Fibroblast of the conjunctiva (primary cell): ENCODE measurements at places on chromosomes 12 and 14.
A peak's percentile ranks its signal among the peaks of the same experiment; 100 is the strongest.

DNA sequence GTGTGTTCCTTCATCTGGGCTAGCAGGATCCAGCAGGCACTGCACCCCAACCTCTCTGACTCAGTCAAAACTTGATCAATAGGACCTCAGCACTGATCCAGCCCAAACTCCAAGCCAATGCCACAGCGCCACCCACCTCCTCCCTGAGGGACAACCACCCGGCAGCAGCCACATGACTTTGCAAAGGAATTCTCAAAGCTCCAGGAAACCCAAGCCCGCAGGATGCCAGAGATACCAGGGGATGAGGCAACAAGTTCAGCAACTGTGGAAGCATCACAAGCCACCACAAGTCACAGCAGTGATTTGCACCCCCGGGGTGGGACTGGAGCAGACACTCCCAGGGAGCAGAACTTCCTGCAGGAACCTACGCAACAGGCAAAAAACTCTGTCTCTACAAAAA is 37.3 kb downstream of the ACTN1 start:
- peak; percentile 30 for DNase-seq

GRCh38 chr12:108342985-108343384 is 3.9 kb upstream of the CMKLR1 start:
- no peak for DNase-seq

- DNase-seq, result no peak
Measured at GRCh38 chr12:132724506-132725241, 14.0 kb downstream of the PGAM5 start.

- DNase-seq, result no peak
Measured at GRCh38 chr14:22929961-22930364, 787 bp upstream of the PRMT5 start.

DNA sequence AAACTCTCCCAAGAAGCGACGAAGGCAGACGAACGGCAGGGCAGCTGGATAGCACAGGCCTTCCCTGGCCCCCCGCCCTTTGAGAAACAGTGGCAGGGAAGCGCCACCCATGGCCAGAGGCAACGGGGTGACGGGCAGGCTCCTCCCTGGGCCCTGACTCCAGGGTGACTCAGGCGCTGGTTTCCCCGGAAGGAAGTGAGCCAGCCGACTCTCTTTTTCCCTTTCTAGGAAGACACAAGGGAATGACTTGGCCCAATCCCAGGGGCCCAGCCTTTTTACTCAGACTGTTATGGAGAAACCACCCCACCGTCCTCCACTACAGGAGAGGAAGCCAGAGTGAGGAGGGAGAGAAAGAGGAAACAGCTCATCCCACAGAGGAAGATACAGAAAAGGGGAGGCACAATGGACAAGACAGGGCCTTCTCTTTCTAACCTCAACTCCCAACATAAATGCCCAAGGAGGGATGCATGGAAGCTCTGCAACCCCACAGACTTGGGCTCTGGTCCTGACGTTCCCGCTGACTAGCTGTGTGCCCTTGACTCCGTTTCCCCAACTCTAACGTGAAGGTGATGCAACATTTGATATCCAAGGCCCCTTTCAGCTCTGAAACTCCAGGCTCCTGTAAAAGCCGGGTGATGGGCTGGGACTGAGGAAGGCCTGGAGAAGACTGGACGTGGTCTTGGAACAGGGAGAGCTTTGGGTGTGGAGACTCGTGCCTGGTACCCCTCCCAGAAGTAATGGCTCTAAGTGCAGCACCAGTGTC is 27.9 kb downstream of the ACTN1 start:
- peak; percentile 85 for DNase-seq

GRCh38 chr14:92625213-92625612 is 111.6 kb downstream of the RIN3 start:
- DNase-seq, result no peak

DNA sequence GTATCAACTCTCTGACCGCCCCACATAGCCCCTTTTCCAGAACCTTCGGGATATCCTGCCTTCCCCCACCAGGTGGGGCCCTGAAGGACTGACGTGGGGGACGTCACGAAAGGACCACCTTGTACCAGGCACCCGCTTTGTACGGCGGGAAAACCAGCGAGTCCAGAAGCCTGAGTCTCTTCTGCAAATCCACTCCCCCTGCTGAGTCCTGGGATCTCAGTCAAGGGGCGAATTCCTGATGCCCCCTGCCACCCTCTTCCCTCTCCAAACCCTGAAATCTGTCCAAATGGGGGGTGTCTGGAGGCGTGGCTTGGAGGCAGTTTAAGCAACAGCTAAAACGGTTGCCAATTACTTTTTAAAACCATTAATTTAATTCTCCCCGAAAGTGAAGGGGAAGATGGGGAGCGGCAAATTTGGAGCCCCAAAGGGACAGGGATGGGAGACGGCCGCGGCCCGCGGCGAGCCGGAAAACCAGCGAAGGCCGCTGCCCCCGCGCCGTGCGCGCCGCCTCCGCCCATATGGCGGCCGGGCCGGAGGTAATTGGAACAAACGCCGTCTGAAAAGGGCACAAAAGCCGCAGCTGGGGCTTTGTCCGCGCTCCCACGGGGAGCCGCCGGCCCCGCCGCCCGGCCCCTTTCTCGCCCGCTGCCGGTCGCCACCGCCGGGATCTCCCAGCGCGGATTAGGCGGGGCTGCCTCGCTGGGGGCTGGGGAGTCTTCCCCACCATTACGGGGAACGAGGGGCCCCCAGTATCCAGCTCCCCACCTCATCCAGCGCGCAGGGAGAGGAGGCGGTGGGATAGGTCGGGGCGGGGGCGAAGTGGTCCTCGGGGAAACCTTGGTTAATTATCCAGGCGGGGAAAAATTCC is 6.6 kb downstream of the LHX5 start:
- no peak for DNase-seq

- DNase-seq, result no peak
Measured at GRCh38 chr12:51335931-51336330, 10.5 kb downstream of the CELA1 start.

- DNase-seq, result no peak
Measured at GRCh38 chr12:24814379-24815113, 134.4 kb downstream of the BCAT1 start.

DNA sequence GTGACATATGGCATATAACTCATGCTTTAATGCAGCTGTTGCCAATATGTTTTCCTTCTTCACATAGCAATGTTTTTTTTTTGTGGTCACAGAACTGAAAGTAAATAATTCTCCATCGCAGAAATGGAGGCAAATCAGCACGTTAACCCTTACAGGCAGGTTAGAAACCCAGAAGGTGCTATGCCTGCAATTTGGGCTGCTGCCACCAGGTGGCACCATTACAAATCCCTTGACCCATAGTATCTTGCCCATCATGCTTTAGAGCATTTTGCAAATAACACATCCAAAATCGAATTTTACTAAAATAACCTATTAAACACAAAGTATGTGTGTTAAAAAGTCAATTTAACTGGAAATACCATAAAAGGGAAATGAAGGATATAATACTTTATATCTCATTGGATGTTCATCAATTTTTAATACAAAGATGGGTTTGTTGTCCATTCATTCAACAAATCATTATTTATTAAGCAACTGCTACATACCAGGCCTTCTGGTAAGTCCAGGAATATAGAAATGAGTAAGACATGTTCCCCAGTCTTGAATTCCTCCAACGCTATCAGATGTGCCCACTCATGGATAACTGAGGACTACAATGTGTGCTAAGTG is 340.1 kb downstream of the GLT1D1 start:
- no peak for DNase-seq

GRCh38 chr14:91255026-91255695 is 10.7 kb upstream of the GPR68 start:
- no peak for DNase-seq

GRCh38 chr14:68976160-68977067 is 2.7 kb downstream of the ACTN1 start:
- DNase-seq, result peak; percentile 22

DNA sequence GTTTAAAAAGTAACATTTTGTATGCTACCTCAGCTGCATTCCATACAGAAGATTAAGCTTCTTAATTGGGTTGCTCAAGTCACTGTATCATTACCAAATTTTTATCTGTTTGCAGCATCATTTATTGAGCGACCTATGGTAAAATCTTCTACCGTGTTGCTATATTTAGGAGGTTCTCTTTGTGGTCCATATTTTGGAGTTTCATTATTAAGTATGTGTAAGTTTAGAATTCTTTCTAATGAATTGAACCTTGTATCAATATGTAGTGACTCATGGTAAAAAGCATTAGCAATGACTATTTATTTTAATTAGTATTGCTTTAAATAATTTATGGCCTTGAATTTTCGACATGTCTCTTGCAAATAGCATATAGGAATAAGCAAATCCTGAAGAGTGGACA is 42.2 kb downstream of the CSRP2 start:
- no peak for DNase-seq

DNA sequence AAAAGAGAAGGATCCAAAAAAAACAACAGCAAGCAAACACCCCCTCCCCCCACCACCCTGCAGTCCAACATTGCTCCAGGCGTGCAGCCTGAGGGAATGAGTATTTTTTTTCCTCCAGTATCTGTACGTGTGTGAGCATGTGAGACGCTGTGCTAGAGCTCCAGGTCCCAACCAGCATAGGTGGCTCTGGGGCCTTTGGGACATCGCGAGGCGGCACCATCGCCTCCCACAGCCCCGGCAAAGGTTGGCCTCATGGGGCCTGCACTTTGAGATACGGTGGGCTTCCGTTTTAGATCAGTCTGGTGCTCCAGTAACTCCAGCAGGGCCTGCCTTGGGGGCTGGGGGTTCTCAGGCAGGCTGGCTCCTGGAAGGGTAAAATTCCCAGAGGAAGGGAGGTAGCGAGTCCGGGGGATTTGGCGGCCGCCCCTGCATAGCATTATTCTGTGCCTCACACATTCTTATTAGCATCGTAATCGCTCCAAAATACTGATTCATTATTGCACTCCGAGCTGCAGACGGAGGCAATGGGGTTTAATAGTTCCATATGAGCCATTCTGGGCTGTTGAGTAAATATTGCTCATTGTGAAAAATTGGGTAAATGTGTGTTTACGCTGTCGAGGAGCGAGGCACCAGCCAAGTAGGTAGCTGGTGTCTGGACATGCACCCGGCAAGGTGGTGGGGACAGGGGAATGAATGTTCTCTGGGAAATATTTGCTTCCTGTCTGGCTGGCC is 143.1 kb upstream of the MYL2 start:
- DNase-seq, result no peak

GRCh38 chr14:104865631-104866441 is 768 bp downstream of the CEP170B start:
- peak; percentile 32 for DNase-seq

DNA sequence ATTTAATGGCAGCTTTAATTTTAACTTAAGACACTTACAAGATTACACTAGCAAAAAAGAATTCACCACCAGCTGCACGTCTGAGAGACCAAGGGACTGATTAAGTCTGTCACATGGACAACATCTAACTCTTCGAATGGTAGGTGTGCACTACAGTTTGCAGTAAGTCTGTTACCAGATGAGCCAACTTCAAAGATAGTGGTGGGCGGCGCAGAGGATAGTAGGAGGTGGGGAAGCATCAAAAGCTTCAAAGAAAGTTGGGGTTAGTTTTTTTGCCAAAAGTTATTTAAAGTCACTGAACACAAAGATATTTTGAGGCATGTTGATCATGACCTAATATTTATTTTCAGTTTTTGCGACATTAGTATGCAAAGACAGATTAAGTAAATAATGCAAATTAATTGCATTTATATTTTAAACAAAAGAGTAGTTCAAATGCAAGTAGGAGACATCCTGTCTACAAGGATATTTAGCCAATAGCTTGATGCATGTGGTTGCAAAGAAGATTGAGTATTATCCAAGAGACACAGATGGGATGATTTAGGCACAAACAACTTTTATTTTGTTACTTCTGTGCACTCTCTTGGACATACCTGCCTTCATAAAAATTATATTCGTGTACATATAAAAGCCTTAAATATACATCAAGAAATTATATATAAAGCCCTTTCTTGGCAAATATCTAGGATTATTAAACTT is 327.7 kb downstream of the BMP4 start:
- no peak for DNase-seq

DNA sequence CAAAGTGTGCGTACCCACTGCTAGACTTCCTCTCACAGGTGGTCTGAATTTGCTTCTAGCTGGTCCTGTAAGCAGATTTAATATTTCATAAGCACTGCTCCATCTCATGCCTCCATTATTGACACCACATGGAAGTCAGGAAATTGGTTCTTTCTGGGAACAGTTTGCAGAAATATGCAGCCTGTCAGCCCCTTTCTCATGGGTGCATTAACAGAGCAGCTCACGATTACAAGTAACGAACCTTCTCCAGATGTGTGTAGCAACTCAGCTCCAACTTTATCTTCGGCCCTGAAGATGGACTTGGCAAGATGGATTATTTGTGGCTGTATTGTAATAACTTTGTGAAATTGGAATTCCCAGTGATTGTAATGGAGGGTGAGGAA is 214.5 kb upstream of the DDHD1 start:
- peak; percentile 90 for DNase-seq

GRCh38 chr12:105076098-105076497 is 8.2 kb downstream of the ALDH1L2 start:
- no peak for DNase-seq

GRCh38 chr12:32309811-32310736 is 89.3 kb upstream of the FGD4 start:
- DNase-seq, result no peak

DNA sequence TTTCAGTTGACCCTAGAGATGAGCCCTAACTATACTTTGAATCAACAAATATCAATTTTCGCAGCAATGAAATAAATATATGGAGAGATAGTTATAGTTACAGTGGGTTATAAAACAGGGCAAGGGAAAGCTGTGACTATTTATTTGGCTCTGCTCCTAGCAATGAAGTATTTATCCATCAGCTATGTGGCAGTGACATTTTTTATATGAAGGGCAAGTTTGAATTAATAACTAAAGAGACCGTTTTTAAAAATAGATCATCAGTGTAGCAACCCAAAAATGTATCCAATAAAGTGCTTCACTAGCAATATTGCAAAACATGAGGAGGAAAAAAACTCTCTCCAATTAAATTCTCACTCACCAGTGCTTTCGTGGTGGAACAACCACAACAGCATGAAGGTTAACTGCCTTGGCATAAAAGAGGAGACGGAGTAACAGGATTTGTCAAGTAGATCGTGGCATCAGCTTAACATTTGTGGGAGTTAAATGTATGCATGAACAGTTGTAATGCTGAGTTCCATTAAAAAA is 58.1 kb upstream of the NUDT4 start:
- DNase-seq, result no peak

GRCh38 chr14:66017927-66018326 is 468.2 kb upstream of the CCDC196 start:
- no peak for DNase-seq

GRCh38 chr14:92969430-92969829 is 46.5 kb downstream of the CHGA start:
- no peak for DNase-seq

- no peak for DNase-seq
Measured at GRCh38 chr12:29167988-29168387, 18.9 kb downstream of the FAR2 start.

- DNase-seq, result peak; percentile 18
Measured at GRCh38 chr12:100375038-100375735, 18.3 kb downstream of the SLC17A8 start.
